Activated CD4-positive, alpha-beta T cell treated with anti-CD3 and anti-CD28 coated beads, Interleukin-2, amount 50 U/mL, for 4 hours (primary cell): ENCODE measurements at places on chromosomes 1 and 21.
A peak's percentile ranks its signal among the peaks of the same experiment; 100 is the strongest.

GRCh38 chr1:66266756-66267155 lies 267.2 kb upstream of the SGIP1 start:
- DNase-seq: no peak

GRCh38 chr21:39198800-39199199 lies 15.5 kb upstream of the PSMG1 start:
- DNase-seq: no peak

DNA sequence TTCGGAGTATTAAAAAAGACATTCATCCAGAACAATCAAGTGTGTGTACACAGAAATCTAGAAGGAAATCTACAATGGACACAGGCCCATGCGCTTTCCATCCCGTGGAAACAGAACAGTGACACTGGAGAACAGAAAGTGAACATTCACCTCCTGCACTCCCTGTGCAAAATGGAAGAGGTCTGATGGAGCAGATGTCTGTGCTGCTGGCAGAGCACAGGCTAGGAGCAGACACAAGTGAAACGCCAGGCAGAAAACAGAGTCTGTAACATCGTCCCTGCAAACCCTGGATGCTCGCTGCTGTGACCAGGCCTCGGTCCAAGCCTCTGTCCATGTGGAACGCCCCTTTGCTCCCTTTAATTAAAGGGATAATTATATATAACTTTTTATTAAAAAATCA lies 36.1 kb downstream of the SLC45A1 start:
- DNase-seq: no peak

- no peak for DNase-seq
Measured at GRCh38 chr21:34276711-34277425, 86.9 kb upstream of the KCNE2 start.

DNA sequence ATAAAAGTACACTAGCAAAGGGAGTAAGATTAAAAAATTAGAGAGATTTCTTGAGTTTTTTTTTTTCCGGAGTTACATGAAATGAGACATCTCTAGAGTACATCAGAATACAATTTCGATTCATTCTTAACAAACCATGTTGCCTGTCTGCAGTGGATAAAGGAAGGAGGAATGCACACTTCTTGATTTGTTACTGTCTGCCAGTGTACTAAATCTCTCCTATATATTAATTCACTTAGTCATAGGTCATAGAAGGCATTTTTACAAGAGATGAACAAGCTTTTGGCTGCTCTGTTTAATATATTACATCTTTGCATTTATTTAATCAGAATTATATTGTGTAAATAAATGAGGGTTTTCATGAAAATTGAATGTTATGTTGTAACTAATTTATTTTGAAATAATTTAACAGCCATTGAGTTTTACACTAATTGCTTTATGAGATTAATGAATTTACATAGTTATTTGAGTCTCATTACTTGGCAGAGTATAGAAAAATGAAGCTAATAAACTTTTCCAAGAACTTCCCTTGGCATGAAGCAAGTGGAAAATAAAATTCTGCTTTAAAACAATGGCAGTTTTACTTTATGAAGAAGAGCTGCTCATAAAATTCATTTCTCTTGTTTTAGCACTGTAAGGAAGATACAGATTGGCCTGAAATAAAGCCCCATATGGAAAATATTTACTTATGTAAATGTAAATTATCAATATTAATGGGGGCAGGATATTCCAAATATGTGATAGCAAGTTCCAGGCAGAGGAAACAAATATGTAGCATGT lies 1284.7 kb downstream of the BRINP3 start:
- DNase-seq: no peak

DNA sequence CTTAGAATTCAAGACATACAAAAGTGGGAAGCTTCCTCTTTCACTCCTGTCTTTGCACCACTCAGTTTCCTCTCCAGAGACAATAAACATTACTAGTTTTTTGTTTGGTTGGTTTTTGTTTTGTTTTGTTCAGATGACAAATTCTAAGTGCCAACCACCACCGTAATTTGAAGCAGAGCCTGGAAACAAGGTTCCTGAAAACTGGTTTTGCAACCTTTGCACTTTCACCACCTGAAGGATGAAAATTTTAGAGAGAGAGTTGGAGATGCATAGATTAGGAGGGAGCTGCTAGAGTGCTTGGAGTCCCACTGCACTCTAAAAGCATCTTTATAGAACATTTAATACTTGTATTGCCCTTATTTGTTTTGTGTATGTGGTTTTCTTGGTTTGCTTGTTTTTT lies 20.2 kb upstream of the MGST3 start:
- no peak for DNase-seq

DNA sequence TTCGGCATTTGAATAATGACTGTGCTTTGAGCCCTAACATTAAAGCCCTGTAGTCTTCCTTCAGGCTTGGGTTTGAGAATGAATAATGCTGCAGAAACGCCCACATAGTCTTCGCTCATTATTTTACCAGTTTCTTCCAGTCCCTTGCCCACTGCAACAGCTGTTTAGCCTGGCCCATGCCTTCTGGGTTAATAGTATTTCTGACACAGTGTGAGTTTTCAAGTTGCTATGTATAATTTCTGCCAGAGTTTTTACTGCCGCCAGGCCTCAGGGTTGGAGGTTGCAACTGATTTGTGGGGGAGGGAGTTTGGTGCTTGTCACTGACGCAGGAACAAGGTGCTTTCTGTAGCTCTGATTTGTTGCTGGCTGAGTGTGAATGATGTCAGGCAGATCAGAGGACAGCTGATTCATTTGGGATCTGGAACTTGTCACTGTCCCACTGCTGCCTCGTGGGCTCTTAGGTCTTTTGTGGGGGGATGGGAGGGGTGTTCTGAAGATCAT lies 109.8 kb downstream of the MAST2 start:
- DNase-seq: no peak

GRCh38 chr1:232428786-232429530 lies 201.0 kb downstream of the SIPA1L2 start:
- DNase-seq: no peak

DNA sequence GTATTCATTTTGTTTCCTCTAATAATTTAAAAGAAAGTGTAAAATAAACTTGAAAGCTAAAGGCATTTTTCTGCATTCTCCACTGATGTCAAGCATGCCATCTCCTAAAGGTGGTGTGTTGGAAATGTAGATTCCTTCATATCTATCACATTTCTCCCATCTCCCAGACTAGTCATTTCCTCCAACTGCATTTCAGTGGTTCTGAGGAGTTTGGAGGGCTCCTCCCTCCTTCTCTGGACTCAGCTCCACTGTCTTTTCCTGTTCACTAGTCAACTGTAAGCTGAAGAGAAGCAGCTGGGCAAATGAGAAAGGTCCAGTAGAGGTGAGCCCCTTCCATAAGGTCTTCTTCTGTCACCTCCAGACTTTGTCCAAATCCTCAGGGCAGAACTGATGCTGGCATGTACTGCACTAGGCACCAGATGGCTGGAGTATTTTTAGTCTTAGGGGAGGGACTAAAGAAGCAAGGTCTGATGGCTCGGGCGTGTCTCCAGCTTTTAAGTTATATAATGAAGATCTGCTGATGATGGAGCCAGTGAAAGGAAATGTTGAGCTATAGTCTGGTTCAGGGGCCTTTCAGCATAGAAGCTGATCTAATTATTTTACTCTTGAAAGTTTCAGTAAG lies 186.1 kb downstream of the NTNG1 start:
- no peak for DNase-seq

DNA sequence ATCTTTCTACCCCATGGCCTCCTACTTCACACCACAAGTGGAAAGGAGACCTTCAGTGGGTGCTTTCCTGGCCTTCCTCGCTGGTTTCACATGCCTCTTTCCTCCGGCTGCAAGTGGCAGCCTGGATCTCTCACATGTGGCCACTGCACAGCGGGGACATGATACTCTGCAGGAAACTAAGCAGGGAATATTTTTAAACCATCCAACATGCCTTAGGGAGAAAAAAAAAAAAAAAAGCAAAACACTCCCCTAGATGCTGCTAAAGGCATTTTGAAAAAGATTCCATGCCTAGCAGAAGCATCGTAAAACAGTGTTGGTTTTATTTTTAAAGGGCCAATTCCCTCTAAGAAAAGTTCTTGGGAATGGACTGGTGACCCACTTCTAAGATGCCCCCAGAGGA lies 12.2 kb upstream of the GJA5 start:
- DNase-seq: no peak

- DNase-seq: no peak
Measured at GRCh38 chr1:10664251-10664650, 132.2 kb downstream of the CASZ1 start.

DNA sequence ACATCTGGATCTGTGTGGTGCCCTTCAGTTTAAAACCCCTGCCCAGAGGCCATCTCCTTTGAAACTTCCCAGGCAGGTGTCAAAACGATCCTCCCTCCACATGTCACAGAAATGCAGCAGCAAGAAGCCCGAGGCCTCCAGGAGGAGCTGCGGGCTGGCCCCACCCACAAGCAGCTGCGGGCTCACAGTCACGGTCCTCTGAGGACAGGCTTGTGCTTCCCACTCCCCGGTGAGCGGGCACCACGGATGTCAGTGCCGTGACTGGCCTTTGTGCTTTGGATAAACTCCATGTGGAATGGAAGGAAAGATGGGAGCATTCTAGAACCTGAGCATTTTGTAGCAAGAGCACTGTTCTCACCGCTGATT lies 65.8 kb downstream of the SIK1 start:
- DNase-seq: no peak

DNA sequence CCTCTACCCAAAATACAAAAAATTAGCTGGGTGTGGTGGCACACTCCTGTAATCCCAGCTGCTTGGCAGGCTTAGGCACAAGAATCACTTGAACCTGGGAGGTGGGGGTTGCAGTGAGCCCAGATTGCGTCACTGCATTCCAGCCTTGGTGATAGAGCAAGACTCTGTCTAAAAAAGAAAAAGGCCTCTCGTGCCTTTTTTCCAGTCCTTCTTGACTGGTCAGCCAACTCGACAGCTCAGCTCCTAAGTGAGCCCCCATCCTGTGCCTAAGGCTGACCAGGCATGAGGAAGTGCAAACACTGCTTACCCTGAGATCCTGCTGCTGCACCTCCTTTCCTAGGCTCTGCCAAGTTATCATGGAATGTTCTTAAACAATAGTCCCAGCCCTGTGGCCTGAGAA lies 10.1 kb upstream of the PROK1 start:
- no peak for DNase-seq

- no peak for DNase-seq
Measured at GRCh38 chr1:62391369-62391971, 45.4 kb upstream of the USP1 start.

GRCh38 chr1:109891930-109892329 lies 18.7 kb upstream of the CSF1 start:
- no peak for DNase-seq

GRCh38 chr1:41662061-41662764 lies 177.7 kb upstream of the EDN2 start:
- DNase-seq: peak; percentile 72
